DMS79 (cell line): ENCODE measurements at places on chromosomes 16 and 17.

GRCh38 chr17:49556223-49556943 lies 19.3 kb upstream of the NXPH3 start:
- DNase-seq: no peak

GRCh38 chr16:13902677-13903076 lies 17.3 kb upstream of the ERCC4 start:
- no peak for DNase-seq

GRCh38 chr17:5068236-5068635 lies 10.0 kb upstream of the ZFP3 start:
- DNase-seq: no peak

DNA sequence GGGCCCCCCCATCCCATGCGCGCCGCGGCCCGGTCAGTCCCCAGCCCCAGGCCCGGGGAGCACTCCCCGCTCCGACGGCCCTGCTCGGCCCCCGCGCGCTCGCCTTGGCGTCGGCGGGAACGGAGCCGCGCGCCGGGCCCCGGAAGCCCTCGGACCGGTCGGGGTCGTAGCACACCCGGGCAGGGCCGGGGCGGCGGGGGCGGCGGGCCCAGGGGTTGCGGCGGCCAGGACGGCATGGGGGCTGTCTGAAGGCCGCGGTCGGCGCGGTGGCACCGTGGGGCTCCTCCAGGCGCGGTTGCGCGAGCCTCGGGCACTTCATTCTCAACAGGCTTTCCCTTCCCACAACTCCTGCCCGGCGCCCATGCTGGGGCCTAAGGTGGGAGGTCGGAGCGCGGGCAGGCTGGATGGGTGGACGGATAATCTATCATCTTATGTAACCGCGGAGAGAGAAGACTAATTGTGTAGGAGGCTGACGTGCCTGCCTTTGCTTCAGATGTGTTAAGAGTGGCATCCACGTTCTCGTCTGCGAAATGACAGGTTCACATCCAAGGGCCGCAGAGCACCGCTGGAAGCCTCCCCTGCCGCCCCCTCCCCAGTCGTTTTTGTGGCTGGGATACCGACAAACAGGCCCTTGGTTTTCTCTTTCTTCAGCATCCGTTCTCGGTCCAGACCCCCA lies 708 bp downstream of the BAIAP2 start:
- no peak for DNase-seq

GRCh38 chr16:17683281-17683680 lies 212.5 kb upstream of the XYLT1 start:
- no peak for DNase-seq
